NCI-H1436 treated with DMSO at 0.1 percent for 48 hours (cell line): ENCODE measurements at places on chromosomes 12 and 14.
A peak's percentile ranks its signal among the peaks of the same experiment; 100 is the strongest.

- DNase-seq, result no peak
These were observed 169.2 kb downstream of the PIK3C2G start for GRCh38 chr12:18430425-18431048.

- DNase-seq, result no peak
These were observed 49.5 kb upstream of the PIWIL1 start for GRCh38 chr12:130288206-130288605.

- no peak for DNase-seq
These were observed 713 bp downstream of the ALKBH2 start for GRCh38 chr12:109092497-109093021.

DNA sequence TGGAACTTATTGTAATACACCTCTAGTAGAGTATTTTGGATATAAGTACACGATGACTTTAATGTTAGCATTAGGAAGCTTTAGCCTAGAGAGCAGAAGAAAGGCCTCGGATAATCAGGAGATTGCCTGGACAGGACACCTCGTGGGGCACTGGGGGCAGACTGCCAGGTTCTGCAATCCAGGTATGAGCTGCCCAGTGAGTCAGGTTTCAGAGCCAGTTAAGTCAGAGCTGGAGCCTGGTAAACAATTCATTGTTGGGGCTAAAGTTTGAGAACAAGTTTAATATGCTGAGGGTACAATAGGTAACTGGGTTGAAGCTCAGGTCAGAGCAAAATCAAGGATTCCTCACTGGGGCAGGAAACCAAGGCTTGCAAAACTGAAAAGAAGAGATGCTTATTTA is 107.4 kb downstream of the RERGL start:
- no peak for DNase-seq

DNA sequence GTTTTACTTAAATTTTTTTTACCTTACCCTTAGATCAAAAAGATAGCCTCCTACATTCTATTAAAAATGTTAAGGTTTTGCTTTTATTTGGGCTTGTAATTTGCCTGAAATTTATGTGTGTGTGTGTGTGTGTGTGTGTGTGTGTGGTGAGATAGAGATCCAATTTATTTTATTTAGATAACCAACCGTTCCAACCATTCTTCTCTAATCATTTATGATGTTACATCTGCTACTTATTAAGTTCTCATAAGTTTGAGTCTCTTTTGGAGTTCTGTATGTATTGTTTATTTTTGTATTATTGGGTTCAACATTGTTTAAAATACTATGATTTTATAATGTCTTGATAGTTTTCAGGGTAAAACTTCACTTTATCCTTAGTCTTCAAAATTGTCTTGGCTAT is 70.6 kb upstream of the PAWR start:
- DNase-seq, result no peak

DNA sequence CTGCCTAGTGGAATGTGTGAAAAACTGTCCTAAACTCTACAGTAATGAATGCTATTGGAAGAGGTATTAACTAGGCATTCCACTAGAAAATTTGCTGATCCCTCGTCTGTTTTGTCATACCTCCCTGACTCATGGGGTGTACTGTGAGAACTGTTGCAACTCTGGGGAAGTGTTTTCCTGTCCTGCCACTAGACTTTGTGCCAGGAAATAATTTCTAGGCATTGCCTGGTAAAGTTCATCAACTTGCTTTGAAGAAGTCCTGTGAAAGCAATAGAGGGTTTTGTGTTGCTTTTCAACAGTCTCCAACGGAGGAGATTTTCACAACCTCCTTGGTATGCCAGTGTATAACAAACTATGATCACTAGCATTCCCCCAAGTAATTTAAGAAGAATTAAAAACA is 139.9 kb downstream of the AKAP6 start:
- DNase-seq, result no peak

GRCh38 chr14:37320106-37320505 is 122.4 kb downstream of the MIPOL1 start:
- no peak for DNase-seq

- no peak for DNase-seq
These were observed 4.0 kb upstream of the OASL start for GRCh38 chr12:121043067-121043466.

DNA sequence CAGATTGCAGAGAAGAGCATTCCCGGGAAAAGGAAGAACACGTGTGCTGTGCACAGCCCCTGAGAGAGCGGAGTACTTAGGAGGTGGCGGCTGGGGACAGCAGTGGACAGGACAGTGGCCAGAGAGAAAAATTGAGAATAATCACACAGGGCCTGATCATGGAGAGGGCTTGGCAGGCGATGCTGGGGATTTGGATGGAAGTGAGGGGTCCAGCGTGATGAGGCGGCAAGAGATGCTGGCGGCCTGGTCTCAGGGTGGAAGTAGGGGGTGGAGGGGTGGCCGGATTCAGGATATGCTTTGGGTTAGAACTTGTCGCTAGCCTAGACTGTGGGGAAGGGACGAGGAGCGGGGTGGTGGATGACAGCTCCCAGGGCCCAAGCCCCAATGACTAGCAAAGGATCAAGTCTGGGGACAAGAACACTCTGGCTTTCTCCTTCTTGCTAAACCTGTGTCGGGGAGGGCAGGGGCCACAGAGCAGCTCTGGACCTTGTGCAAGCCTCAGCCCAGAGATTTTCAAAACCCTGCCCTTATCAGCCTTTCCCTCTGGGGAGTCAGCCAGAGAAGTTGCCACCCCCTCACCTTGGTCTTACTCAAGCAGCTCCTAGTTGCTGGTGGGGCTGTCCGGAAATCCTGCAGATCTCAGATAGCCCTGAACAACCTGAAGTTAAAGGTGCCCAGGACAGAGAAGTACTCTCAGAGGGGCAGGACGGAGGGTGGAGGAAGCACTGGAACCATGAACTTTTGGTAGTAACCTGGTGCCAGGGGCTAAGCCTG is 1.3 kb downstream of the HVCN1 start:
- no peak for DNase-seq

DNA sequence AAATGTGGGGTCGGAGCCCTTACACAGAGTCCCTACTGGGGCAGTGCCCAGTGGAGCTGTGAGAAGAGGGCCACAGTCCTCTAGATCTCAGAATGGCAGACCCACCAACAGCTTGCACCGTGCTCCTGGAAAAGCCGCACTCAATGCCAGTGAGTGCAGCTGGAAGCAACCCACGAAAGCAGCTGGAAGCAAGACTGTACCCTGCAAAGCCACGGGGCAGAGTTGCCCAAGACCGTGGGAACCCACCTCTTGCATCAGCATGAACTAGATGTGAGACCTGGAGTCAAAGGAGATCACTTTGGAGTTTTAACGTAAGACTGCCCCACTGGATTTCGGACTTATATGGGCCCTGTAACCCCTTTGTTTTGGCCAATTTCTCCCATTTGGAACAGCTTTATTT is 12.3 kb downstream of the GTF2A1 start:
- DNase-seq, result no peak

DNA sequence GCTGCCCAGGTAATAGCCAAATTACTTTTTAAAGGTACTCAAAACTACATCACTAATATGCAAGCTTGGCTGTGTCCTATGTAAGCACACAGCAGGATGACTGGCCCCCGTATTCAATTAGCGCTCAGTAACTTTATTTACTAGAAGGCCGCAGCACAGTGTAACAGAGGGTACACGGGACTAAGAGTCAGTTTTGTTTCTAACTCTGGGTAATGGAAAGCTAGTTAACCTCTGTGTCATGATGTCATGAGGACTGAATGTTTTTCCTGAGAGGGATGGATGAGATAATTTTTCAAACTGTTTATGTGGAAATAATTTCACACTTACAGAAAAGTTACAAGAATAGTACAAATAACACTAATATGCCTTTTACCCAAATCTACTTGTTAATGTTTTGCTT is 27.1 kb downstream of the GALNT4 start:
- DNase-seq, result no peak

DNA sequence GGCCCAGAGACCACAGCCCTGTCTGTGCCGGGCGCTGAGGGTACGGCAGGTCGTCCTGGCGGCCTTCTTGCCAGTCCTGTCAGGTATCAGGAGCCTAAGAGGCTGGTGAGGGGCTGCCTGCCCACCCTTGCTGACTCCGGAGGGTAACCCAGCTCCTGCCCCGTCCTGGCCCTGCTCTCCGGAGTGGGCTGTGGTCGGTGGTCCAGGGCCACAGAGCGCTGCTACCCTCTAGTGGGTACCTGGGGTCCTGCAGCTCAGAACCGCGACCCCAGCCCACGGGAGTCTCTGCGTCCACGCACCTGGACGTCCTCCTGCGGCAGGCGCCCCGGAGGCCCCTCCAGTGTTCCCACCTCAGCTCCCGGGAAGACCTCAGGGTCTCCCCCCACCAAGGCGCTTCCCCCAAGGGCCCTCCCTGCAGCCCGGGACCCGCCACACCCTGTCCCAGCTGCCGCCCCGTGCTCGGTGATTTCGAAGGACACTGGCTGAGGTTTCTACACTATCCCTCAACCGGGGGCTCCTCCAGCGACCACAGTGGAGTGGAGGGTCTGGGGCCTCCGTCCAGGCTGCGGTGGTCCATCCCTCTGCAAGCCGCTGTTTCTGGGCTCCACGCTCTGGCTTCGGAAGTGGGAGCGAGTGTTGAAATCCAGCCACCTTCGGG is 75.9 kb upstream of the FBRSL1 start:
- no peak for DNase-seq

DNA sequence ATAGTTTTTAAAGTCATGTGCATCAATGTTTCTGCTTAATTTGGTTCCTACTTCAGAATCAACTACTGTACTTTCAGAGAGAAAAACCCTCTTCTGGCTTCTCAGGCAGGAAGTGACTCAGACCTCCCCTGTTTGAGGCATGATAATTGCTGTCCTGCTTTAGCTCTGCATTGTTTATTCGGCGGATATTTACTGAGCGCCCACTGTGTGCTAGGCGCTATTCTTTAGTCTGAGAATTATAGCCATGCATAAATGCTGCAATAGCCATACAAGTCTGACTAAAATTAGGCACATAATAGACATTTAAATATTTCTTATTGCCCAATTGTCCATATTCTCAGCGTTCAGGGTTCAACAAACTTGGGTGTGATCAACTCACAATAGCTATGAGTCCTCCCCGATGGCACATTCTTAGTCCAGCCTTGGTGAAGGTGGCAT is 6.1 kb upstream of the AMIGO2 start:
- DNase-seq, result no peak

- peak; percentile 48 for DNase-seq
These were observed 200.4 kb downstream of the PTPRO start for GRCh38 chr12:15522574-15523187.

- no peak for DNase-seq
These were observed 263.9 kb upstream of the RTL1 start for GRCh38 chr14:101167428-101167827.

DNA sequence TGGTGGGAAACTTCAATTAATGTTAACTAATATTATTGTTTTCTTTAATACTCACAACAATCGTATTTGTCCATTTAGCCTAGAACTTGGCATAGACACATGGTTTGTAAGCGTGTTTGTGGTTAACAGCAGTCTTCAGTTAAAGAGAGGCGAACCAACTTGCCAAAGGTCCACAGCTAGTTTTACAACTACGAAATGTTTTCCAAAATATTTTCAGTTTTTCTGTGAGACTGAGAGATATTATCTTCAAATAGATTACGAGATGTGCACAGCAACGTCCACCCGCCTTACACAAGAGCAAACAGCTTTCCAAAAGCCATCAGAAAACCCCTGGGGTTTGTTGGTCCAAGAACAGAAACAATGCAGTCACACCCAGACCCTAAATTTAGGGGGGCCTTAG is 58.6 kb upstream of the RASSF3 start:
- DNase-seq, result no peak

GRCh38 chr12:116263844-116264243 is 13.6 kb downstream of the MED13L start:
- no peak for DNase-seq

DNA sequence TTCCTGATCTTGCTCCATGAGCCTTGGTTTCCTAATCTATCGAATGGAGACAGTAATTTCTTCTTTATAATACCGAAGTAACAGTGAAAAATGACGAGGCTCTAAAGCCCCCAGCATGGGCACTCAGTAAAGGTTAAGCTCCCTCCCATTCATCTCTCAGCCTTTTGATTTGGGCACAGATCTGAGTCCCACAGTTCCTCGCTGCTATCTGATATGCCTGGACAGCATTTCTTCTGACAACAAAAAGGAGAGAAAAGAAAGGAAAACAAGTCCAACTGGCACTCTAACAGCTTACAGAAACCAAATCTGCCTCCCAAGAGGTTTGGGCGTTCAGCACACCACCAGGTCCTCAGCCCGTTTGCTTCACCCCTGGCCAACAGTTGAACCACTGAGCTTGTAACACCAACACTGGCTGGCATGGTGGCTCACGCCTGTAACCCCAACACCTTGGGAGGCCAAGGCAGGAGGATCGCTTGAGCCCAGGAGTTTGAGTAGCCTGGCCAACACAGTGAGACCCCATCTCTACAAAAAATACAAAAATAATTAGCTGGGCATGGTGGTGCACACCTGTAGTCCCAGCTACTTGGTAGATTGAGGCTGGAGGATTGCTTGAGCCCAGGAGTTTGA is 19.5 kb downstream of the CCDC88C start:
- no peak for DNase-seq

DNA sequence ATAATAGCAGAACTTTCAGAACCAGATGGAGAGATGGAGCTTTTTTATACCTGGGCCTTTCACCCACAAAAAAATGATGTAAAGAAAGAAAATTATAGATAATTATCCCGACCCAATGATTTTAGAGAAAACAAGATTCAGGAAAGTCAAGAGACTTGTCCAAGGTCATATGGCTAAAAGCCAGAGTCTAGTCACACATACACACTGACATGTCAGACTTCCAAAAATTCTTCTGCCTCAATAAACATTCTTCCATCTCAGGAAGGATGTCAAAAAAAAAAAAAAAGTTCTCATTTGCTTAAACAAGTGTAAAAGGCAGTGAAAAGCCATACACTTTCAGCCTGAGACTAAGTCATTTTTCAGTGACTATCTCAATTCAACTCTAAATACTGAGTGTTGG is 116.0 kb downstream of the PRICKLE1 start:
- no peak for DNase-seq
